HFF-Myc (cell line): ENCODE measurements at places on chromosomes 3 and 15.

DNA sequence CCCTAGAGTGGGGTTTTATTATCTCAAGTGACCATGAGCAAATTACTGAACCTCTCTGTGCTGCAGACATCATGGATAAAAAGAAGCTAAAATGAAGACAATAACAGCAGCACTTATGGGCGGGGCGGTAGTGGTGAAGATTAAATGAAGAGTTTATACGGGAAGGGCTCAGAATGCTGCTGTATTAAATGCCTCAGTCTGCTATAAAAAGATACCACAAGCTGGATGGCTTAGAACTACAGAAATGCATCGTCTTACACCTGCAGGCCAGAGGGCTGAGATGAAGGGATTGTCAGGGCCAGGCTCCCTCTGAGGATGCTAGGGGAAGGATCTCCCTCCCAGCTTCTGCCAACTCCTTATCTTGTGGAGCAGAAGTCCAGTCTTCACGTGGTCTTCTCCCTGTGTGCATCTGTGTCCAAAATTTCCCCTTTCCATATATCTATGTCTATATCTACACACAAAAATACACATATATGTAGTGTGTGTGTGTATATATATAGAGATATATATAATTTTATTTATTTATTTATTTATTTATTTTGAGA, 2.9 kb downstream of the ALG1L2 start:
- DNase-seq: no peak

GRCh38 chr15:66574596-66574950, 8.8 kb upstream of the LCTL start:
- no peak for DNase-seq

- no peak for DNase-seq
Measured at GRCh38 chr3:187919544-187919943, 174.3 kb upstream of the BCL6 start.

DNA sequence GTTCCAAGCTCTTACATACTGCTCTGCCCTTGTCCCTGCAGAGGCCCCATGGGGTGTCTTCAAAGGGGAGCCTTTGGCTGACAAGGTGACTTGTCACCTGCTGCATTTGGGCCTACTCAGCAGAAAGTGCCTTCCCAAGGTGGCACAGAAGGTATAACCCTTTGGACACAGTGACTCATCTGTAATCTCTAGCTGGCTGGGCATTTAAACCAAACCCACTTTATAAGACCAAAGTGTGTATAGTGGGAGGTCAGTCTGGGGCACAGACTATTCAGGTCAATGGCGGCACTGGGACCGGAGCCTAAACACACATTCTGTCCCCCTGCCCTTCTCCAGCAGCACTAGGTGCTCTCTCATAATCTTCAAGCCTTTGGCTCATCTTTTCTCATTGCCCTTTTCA, 35.1 kb downstream of the GJD2 start:
- DNase-seq: no peak

DNA sequence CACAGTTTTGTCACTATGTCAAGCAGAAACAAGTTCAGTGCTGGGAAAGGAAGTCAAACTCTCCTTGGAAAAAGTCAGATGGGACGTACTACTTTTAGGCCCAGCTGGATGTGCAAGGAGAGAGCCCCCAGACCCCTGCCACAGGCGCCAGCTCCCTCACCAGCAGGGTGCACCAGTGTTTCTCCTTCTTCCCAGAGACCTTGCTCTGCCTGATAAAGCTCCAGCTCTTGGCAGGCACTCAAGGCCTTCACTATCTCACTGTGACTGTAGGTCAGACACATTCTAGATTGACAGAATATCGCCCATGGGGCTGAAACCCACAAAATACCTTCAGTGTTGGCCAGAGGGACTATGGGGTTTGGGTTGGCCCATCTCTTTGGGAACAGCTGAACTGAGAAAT, 54.8 kb upstream of the CHRNB4 start:
- no peak for DNase-seq

DNA sequence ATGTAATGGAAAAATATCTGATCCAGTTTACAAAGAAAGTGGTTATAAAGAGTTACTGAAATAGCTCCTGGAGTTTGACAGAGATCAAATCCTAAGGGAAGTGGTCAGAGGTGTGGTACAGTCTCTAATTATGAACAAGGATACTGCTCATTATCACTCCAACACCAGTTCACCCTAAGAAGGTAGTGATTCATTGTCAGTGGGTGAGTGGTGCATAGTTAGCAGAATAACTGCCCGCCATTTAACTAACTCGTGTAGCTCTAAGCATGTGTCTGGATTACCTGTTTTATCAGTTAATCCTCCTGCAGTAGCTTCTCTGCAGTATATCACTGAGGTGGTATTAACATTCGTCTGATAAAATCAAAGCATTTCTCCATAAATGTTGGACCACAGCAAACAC, 700.1 kb downstream of the NLGN1 start:
- no peak for DNase-seq

GRCh38 chr3:195182470-195182795, 88.5 kb downstream of the XXYLT1 start:
- no peak for DNase-seq

GRCh38 chr3:71421820-71422566, 161.5 kb downstream of the FOXP1 start:
- no peak for DNase-seq

GRCh38 chr3:143865302-143865701, 17.0 kb upstream of the SLC9A9 start:
- no peak for DNase-seq

DNA sequence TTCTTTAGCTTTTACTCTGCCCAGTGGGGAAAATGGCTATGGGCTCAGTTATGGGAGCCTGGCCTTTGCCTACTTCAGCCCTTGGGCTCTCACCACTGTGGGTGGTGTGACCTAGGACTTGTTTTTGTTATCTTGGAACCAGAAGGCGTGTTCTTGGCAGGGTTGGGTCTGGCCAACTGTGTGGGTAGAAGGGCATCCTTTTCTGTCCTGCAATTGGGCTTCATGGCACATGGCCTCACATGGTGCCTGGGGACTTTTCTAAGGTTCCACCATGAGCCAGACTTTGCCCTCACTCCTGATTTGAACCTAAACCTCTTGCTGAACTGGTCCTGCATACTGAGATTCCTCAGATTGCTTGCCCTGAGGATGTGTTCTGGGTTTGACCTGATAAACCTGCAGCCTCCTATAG, 1.7 kb downstream of the GLYCTK start:
- DNase-seq: no peak

GRCh38 chr3:50189274-50189673, 2.1 kb upstream of the GNAT1 start:
- DNase-seq: no peak

- DNase-seq: no peak
Measured at GRCh38 chr3:108389372-108389771, 93.0 kb downstream of the HHLA2 start.

- DNase-seq: no peak
Measured at GRCh38 chr15:74754593-74755215, 6.1 kb downstream of the CYP1A2 start.

- no peak for DNase-seq
Measured at GRCh38 chr3:57627976-57628375, 30.8 kb upstream of the ARF4 start.

GRCh38 chr3:136893848-136894443, 31.9 kb downstream of the NCK1 start:
- peak; percentile 30 for DNase-seq

- DNase-seq: no peak
Measured at GRCh38 chr15:85072917-85073316, 91.3 kb downstream of the PDE8A start.

GRCh38 chr3:159674583-159674982, 314.1 kb upstream of the IL12A start:
- DNase-seq: no peak

GRCh38 chr3:66053550-66054094, 14.9 kb upstream of the MAGI1 start:
- DNase-seq: no peak

- DNase-seq: no peak
Measured at GRCh38 chr3:25558121-25558520, 106.6 kb downstream of the TOP2B start.

- DNase-seq: no peak
Measured at GRCh38 chr3:174547801-174548435, 311.2 kb upstream of the NAALADL2 start.

DNA sequence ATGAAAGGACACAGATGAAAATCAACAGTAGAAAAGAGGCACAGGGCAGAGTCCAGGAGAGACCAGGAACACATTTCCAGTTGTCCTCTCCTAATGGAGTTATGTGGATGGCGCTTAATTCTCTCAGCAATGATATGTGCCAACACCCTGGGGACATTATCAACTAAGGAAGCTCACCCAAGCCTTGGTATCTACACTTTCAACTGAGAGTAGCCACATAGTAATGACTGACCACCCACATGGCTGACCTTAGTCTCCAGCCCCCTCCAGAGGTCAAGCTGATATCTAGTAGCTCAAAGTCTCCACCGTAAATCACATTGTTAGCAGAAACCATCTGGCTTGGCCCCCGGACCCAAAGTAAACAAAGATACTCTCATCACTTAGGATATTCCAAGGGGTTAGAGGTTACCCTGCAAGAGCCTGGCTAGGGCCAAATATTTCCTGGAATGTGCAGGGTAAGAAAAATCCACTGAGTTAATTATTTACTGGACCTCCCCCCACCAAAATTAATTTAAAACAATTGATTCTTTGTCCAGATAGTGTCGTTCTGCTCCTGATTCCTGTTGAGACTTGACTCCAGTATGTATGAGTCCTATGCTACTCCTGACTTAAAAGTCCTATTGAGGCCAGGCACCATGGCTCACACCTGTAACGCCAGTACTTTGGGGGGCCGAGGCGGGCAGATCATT, 24.8 kb downstream of the GABRR3 start:
- no peak for DNase-seq

- no peak for DNase-seq
Measured at GRCh38 chr15:60540002-60540651, 61.2 kb upstream of the ICE2 start.

DNA sequence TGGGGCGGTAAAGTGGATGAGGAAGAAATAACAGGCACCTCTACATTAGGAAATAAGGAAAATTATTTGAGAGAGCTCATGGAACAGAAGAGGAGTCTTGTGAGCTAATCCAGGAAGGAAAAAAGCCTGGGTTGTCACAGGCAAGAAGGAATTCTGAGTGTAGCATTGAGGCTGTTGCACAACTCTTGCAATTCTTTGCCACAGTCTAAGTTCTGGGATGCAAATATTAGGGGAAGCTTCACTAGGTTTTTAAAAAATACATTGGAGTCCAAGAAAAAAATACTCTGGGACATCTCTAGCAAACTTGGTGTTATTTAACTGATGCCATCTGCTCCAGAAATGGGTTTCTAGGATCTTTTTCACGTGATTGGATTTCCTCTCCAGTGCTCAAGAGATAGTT, 122.3 kb downstream of the SPATA16 start:
- no peak for DNase-seq

DNA sequence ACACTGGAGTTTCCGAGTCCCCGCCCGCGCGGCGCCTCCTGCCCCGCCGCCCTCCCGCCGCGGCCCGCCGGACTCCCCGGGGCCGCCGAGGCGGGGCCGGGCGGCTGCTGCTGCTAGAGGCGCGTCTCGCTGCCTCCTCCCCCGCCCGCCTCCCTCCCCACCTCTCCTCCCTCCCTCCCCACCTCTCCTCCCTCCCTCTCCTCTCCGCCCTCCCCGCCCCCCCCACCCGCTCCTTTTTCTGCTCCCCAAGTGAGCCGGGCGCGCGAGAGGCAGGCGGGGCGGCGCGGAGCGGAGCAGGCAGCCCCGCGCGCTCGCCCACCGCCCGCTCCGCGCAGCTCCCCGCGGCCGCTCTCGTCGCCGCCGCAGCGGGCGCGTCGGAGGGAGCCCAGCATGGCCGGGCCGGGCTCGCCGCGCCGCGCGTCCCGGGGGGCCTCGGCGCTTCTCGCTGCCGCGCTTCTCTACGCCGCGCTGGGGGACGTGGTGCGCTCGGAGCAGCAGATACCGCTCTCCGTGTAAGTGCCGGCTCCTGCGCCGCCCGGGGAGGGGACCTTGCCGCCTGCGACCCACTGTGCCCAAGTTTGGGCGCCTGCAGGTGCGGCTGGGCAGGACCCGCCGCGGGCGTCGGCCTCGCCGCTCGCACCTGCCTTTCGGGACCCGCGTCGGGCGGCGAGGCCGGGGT, at the start of gene CACNA2D3:
Gene CACNA2D3 (plus strand): TSS at position 229 of the 679 bp plus-strand sequence.
- DNase-seq: no peak

DNA sequence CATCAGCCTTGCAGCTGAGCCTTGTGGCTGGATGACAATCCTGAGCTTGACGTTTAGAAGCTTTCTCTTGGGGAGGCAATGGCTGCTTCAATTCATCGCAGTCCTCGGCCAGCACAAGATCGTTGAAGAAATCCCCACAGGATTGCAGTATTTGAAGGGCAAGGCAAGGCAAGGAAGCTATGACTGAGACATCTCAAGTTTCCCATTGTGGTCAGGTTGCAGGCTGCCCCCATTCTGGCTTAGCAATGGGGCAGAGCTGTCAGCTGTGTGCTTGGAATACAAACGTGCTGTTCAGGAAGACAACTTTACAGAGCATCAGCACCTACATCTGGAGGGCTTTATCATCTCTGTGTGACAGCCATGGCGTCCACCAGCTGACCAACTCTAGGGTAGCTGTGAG, 275.9 kb upstream of the TBL1XR1 start:
- no peak for DNase-seq

GRCh38 chr3:34703053-34703452, 904.6 kb downstream of the PDCD6IP start:
- DNase-seq: no peak

DNA sequence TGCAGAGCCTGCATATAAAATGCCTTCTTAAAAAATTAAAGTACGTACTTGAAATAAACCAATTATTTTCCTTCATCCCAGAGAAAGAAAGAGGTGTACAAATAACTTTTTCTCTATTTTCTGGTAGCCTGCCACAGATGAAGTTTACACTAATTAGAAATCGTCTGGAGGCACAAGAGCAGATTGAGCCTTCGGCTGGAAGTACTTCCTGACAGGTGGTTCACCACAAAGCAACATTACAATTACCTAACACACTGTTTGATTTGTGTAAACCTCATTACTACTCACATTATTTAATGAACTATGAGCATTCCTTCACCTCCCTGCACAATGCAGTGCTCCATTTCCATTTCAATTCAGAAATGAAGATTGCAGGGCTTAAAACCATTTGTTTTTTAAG, 856.1 kb downstream of the SI start:
- no peak for DNase-seq

- DNase-seq: no peak
Measured at GRCh38 chr15:58312031-58312430, 119.8 kb upstream of the LIPC start.

DNA sequence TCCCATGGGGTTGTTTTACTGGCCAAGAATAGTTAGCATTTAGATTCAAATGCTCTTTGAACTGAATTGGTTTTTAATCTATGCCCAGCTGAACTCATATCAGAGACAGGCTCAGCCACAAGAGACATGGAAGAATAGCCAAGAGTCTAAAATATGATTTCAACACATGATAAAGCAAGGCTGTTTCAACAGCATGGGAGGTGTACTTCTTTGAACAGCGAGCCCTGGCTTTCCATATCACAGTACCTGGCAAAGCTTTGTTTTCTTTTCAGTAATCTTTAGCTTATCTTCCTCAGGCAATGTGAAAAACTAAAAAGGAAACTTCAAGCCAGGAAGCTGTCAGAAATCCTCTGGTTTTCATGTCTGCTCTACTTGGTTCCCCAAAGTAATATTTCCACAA, 413.6 kb upstream of the ADAMTS9 start:
- no peak for DNase-seq
